ENCODE measurements at places on chromosomes 6 and 20. TPM values are rescaled to one million over a fixed set of nuclear protein-coding genes. Genes with fewer than 3 reads are reported as not detected.

Gene PRSS35
- total RNA-seq: not detected

Gene ZNF165
- total RNA-seq: 3.7 TPM

Gene FUT9
- not detected for total RNA-seq

Gene LRRC73
- total RNA-seq: not detected

Gene APCDD1L
- total RNA-seq: 0.98 TPM

Gene RPP40
- total RNA-seq: 4.7 TPM

Gene ADAM33
- 119 TPM for total RNA-seq

Gene SLC2A10
- 21.6 TPM for total RNA-seq

Gene KCNK15
- total RNA-seq: 1.5 TPM

- DNase-seq: no peak
These were observed 79.5 kb downstream of the FYN start for GRCh38 chr6:111793711-111794111.

- no peak for DNase-seq
These were observed 31.5 kb downstream of the PYGB start for GRCh38 chr20:25279403-25279802.

DNA sequence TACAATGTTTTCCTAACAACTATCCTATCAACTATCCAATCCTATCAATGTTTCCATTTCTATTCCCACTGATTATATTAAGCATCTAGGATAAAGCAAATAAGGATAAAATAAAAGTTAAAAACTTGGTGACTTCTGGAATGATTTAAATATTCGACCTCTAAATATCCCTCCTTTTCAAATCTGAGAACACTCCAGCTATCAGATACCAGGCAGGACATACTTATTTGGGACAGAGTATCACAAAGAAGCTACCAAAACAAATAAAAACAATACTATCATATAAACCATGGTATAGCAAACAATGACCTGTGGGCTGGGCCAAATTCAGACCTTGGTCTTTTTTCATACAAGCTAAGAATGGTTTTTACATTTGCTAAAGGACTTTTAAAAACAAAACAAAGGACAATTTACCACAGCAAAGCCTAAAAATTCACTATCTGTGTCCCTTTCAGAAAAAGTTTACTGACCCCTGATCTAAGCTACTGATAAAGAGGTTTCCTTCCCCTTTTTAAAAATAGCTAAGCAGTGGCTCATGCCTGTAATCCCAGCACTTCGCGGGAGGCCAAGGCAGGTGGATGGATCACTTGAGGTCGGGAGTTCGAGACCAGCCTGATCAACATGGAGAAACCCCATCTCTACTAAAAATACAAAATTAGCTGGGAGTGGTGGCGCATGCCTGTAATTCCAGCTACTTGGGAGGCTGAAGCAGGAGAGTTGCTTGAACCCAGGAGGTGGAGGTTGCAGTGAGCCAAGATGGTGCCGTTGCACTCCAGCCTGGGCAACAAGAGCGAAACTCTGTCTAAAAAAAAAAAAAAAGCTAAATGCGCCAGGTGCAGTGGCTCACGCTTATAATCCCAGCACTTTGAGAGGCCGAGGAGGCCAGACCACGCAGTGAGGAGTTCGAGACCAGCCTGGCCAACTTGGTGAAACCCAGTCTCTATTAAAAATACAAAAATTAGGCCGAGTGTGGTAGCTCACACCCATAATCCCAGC, 6.0 kb downstream of the NUP153 start:
- DNase-seq: no peak

DNA sequence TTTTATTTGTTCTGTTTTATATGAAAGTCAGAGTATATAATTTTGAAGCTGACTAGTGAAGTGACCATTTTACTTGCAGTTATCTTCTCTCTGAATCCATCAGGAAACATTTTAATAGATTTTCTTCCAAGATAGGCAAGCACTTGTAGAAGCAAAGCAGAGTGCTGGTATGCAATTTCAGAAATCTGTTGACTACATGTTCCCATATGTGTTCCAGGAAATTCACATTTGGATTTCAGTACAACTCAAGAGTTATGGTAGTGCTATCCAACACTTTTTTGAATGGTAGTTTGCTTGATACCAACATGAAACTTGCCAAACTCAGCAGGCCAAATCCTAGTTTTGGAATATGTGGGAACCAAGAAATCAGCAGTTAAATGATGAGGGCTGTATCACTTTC, 94.0 kb downstream of the CENPW start:
- no peak for DNase-seq

DNA sequence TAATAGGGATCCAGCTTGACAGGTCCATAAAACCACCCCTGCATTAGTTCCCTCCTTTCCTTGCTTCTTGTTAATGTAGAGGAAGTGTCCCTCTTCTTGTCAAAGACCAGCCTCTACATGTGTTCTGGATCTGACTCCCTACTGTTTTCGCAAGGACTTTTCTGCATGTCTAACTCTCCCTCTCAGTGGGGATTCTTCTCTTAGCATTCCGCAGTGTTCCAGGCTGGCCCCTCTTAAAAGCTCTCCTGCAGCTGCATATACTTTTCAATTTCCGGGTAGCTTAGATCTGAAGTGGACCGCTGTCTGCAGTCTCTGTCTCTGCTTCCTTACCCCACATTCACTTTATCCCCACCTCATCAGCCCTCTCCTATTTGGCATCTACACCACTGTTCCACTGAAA, 96.1 kb upstream of the MAN1A1 start:
- no peak for DNase-seq

- no peak for DNase-seq
These were observed 9.6 kb downstream of the CHD6 start for GRCh38 chr20:41608606-41609005.

DNA sequence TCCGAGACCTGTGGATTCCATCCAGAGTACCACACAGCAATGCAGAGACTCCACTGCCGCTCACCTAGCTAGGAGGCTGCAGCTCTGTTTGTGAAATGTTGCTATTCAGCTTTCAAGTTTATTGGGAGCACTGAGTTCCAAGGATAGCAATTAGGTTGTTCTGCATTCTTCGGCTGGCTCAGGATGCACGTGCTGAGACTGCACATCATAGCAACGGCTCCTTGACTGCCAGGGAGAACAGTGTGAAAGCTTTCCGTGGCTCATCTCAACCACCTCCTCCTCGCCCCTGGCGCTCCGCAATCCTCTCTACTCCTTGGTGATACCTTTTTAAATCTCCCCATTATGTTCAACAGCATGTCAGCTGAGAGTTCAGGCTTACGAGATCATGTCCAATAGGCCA, 116.6 kb downstream of the TSHZ2 start:
- DNase-seq: no peak

- DNase-seq: no peak
These were observed 114.6 kb downstream of the PDE10A start for GRCh38 chr6:165548450-165548849.

DNA sequence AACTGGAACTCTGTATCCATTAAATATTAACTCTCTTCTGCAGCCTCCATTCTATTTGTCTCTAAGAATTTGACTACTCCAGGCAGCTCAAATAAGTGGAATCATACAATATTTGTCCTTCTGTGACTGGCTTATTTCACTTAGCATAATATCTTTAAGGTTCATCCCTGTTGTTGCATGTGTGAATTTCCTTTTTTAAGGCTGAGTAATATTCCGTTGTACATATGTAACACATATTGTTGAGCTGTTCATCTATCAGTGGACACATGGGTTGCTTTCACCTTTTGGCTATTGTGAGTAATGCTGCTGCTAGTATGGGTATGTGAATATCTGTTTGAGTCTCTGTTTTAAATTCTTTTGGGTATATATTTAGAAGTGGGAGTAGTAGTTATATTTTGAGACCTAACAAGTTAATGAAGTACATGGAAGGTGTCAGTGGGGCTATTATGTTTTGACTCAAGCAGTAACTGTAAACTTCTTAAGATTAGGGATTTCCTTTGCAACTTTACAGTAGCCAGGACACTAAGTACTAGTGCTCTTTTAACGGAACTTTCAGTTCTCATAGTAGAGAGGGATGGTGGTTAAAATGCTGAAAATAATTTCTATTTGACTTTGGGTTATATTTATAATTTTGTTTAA, 29.7 kb upstream of the TMEM217 start:
- DNase-seq: no peak

GRCh38 chr6:1708820-1709219, 99.1 kb downstream of the FOXC1 start:
- no peak for DNase-seq

DNA sequence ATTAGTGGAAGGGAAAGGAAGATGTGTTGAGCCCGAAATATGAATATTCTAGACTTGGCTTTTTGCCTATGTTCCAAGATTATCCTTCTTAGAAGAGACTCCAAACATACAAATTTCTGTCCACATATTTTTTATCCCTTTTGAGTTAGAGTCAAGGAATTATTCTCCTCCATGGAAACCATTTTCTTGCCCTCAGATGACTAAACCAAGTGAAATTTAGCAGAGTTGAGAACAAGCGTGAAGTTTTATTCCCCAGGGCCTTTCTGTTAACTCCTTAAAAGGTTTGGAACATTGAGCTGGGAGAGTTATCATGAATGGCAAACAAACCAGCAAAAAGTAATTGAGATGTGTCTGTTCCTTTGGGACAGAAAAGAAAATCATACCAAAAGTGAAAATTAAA, 286.1 kb upstream of the PLCB4 start:
- no peak for DNase-seq

- no peak for DNase-seq
These were observed 55.5 kb downstream of the TPBG start for GRCh38 chr6:82419132-82419581.

- no peak for DNase-seq
These were observed 77.9 kb downstream of the EPB41L2 start for GRCh38 chr6:130985115-130985514.

- DNase-seq: no peak
These were observed 19.7 kb upstream of the HLA-DRB1 start for GRCh38 chr6:32609391-32609730.

- DNase-seq: no peak
These were observed 364.0 kb upstream of the ARID1B start for GRCh38 chr6:156413154-156413553.

DNA sequence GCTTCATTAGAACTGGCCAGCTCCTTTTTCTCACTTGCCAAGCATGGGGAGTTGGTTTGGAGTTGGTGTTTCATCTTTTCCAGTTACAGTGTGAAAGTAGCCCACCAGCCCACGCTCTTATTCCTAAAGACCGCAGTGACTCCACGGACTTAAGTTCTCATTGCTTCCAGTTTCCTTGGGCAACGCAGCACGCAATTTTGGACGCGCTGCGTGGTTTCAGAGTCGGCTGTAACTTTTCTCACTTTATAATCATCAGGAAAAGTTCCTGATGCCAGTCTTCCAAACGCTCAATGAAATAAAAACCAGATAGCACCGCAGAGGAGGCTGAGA, 381 bp upstream of the PEX7 start:
- DNase-seq: no peak

GRCh38 chr20:48523191-48523995, 304.4 kb downstream of the PREX1 start:
- peak; percentile 40 for DNase-seq

DNA sequence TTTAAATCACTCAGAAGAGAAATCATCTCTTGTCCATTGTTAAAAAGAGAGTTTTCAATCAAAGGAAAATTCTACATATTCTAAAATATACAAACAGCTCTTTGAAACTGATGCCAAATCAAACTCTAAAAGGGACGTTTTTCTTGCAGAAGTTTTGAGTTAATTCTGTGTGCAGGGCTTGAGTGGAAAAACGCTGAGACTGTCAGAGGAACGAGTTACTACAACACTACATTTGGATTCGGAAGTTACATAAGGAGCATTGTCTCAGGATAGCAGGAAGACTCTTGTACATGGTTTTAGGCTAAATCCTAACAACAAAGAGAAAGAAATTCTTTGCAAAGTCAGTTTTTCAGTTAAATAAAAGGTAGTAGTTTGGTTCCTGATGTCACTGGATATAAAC, 155.7 kb upstream of the SUPT3H start:
- DNase-seq: no peak

DNA sequence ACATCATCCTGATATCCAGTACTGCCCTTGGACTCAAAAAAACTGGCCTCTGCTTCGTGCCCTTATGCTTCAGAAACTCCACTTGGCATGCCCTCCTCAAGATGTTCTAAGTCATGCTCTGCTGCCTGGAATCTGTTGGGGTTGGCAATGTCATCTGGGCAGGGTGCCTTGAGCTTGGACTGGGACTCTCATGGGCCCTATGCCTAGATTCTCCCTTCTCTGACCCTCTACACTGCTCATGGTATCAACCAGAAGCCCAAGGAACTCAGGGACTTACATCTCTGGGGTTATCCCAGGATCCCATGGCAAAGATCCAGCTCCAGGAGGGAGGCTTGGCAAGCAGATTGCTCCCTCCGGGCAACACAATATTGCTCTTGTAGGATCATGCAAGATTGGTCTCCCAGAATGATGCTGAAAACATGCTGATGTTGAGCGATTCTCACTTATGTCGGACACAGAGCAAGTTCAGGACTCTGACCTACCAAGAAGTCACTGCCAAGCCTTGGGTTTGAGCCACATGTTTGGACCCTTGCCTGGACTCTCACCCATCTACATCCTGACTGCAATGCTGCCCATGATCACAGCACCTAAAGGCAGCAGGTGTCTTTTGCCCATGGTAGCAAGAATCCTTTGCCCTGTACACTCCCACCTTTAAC, 88.8 kb downstream of the ADAT2 start:
- no peak for DNase-seq

DNA sequence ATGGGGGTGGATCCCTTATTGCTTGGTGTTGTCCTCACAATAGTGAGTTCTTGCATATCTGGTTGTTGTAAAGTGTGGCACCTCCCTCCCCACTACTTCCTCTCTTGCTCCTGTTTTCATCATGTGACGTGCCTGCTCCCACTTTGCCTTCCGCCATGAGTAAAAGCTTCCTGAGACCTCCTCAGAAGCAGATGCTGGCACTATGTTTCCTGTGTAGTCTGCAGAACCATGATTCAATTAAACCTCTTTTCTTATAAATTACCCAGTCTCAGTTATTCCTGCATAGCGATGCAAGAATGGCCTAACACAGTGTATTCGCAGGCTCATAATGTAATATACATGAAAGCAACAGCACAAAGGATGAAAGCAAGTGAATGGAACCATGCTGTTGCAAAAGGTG, 28.4 kb upstream of the ANKRD60 start:
- no peak for DNase-seq

DNA sequence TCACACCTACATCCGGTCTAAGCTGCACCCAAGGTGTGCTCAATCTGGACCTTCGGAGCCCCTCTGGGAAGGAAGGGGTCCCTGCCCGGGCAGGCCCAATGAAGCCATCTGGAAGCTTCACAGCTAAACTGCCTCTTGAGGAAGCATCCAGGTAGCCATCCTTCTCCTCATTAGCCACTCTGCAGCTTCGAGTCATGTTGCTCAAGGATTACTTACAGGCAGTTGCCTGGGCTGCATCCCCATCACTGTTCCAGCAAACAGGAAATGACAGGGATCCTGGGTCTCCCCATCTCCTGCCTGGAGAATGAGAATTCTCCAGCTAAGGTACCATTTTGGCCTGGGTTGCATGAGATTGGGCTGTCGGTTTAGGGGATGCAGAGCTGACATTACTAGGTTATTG, 91.7 kb downstream of the ERMARD start:
- DNase-seq: no peak

GRCh38 chr20:48830826-48831318, 3.1 kb upstream of the PREX1 start:
- DNase-seq: no peak

Measured in vagina (tissue), 2 donors.